Fibroblast of villous mesenchyme (primary cell): ENCODE measurements at places on chromosomes 12 and 14.

DNA sequence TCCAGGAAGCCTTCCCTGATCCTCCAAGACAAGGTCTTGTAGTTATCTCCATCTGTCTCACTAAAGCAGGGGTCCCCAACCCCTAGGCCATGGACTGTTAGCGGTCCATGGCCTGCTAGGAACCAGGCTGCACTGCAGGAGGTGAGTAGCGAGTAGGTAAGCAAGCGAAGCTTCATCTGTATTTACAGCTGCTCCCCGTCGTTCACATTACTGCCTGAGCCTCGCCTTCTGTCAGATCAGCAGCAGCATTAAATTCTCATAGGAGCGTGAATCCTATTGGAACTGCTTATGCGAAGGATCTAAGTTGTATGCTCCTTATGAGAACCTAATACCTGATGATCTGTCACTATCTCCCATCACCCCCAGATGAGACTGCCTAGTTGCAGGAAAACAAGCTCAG lies 12.4 kb upstream of the NFYB start:
- DNase-seq: no peak

- DNase-seq: peak; percentile 75
Measured at GRCh38 chr12:12327802-12328201, 22.2 kb downstream of the MANSC1 start.

DNA sequence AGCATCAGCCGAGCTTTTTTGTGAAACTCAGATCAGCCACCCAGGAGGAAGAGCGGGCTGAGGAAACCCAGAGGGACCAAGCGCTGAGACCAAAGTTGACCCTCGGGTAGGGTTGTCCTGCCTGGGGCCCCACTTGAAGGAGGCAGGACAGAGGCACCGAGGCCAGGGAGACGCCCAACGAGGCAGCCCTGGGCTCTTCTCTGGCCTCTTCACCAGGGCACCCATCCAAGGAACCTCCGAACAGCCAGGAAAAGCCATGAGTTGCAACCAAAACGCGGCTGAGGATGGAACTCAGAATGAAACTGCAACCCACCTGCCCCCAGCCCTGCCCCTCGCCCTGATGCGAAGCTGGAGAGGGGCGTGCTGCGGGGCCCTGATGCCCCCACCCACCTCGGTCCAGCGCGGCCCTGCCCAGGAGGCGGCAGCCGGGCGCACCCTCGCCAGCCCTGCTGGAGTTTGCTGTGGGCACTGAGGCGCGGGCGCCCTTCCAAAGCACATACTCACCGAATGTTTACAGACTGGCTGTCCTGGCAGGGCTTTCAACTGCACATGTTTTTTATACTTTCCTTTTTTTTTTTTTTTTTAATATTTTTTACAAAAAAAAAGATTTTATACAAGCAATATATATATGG lies 41.9 kb downstream of the JDP2 start:
- no peak for DNase-seq

GRCh38 chr14:73770977-73771847 lies 57.0 kb upstream of the PNMA1 start:
- DNase-seq: no peak

DNA sequence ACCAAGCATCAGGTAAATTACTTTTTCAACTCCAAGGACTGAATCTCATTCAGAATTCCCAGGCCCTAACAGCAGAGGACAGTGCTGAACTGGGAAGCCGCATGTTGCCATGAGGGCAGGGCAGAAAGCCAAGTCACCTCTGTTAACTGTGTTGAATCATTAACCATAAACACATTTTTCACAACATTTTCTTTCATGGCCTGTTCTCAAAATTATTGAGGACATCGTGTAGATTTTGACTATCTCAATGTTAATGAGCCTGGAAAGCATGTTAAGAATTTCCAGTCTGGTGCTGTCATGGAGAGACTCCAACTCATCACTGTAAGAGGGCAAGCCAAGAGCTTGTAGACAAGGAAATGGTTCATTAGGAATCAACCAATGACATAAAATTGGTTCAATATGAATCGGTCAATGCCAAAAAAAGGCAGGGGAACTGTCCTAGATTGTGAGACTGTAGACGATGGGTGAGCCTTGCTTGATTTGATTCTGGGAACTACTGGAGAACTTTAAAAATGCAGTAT lies 33.7 kb downstream of the CPM start:
- DNase-seq: peak; percentile 84
